Activated T-cell treated with anti-CD3 and anti-CD28 coated beads for 24 hours (primary cell): ENCODE measurements at places on chromosomes 6 and 20.
A peak's percentile ranks its signal among the peaks of the same experiment; 100 is the strongest.

GRCh38 chr6:4192173-4192572, 56.8 kb upstream of the ECI2 start:
- no peak for DNase-seq

- DNase-seq: no peak
Measured at GRCh38 chr20:41245086-41245707, 72.3 kb downstream of the ZHX3 start.

GRCh38 chr20:16607364-16608276, 34.4 kb upstream of the KIF16B start:
- DNase-seq: no peak

GRCh38 chr6:145339089-145339488, 396.2 kb downstream of the EPM2A start:
- no peak for DNase-seq

GRCh38 chr6:70277470-70277869, 25.4 kb downstream of the COL9A1 start:
- DNase-seq: no peak

- no peak for DNase-seq
Measured at GRCh38 chr20:36496707-36497669, 44.3 kb upstream of the MYL9 start.

DNA sequence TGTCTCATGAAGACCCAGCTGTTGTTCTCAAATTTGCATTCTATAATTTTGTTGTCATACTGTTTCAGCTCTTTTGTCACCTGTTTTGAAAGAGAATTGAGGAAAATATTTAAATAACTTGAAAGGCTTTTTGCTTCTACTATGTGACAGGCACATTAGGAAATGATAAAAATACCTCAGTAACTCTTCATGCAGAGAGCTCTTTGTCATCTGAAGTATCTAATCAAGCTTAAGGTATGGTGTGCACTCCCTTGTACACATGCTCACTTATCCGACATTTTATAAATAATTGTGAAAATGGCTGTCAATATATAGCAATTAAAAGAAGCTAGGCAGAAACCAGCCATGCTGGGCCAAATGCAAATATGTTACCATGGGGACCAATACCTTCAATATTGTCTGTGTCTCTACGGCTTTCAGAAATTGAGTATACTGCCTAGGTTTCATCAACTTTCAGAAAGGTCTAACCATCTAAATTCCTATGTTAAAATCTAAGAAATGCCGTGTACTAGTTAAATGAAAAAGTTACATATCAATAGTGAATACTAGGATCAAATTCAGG, 349.0 kb downstream of the RNGTT start:
- no peak for DNase-seq

GRCh38 chr20:59207742-59208357, 44.2 kb downstream of the ZNF831 start:
- peak; percentile 78 for DNase-seq

DNA sequence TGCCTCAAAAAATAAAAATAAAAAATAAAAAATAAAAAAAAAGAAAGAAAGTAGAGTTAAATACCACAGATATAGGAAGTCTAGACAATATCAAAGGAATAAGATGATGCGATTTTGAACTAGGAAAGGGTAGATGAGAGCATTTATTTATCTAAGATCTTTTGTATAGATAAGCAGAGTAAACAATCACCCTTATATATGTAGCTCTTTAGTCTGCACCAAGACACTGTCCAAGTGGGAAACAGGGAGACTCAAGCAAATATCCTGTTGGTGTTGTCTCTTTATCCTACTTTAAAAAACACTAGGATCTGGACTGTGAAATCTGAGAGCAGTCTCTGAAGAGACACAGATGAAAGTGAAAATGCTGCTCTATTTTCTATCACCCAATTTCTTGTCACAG, 587.0 kb upstream of the FLRT3 start:
- DNase-seq: no peak

- no peak for DNase-seq
Measured at GRCh38 chr6:156150391-156150790, 626.8 kb upstream of the ARID1B start.

- no peak for DNase-seq
Measured at GRCh38 chr6:7469696-7470095, 71.8 kb upstream of the DSP start.

DNA sequence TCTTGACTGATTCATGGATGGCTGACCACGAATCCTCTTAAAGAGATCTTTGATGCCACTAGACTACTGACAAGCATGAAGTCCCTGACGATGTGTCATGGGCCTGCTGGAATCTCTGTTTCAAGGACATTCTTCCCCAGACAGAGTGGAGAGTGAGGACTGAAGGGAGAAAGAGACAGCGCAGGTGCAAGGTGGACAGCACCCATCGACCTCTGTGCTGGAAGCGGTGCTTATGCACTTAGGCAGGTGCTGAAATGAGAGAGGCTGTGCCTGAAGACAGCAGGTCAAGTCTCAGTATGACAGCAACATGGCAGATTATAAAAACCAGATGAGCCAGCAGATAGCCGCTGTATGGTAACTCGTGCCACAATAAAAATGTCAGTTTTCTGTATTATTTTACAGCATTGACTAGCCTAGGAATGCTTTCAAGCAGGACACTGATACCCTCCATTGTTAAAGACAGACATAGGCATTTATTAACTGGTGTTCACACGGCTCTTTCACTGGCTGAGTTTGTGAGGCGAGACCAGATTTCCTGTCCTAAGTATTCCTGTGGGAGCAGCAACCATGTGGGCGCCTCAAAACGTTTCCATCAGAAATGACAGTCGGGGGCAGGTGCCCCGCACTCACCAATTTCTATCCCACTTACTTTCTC, 47.5 kb downstream of the FOXC1 start:
- DNase-seq: no peak

DNA sequence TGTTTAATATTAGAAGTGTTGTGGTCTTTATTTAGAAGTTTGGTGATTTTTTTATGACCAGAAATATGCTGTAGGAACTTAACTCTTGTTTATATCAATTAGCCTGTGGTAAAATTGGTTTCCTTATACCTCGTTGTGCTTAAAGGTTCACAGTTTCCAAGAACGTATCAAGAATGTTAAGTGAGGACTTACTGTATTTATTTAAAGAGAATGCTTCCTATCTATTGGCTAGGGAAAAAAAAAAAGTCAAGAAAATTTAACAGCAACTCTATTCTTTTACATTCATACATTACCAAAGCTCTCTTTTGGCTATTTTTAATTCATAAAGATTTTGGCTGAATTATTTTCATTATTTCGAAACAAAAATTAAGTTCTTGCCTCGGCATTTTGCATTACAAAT, 1.6 kb downstream of the KIAA0319 start:
- no peak for DNase-seq

- DNase-seq: no peak
Measured at GRCh38 chr6:26576407-26576843, 20.3 kb upstream of the ABT1 start.

DNA sequence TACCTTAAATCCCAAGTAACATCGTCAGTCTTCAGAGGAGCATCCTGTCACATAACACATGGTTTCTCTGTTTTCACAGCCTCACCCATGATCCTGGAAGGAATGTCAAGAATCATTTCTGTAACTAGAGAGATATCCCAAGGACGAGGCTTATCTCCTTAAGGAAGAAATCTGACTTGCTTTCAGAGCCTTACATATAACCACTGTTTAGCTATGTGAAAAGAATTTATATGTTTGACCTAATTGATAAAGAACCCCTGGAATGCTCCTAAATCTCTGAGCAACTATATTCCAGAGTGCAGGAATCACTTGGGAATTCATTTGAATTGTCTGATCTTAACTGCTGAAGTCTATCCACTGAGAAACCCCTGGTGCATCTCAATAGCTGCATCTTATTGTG, 243.1 kb downstream of the ALDH8A1 start:
- no peak for DNase-seq

DNA sequence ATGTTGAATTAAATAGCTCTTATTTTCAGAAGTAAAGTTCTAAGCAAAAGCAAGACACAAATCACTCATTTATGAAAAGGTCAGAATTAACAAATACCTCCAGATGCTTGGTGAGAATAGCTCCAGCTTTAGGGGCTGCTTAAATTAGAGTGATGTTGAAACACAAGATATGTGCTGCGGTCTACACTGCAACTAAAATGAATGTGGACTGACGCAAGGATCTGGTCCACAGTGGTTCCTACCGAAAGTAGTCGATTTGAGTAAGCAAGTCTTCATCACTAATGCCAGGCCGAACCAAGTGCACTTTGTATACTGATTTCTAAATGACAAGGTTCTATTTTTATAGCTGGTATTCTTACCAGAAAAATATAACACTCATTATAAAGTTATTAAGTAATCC, 96.3 kb downstream of the PRDM1 start:
- DNase-seq: no peak

- DNase-seq: no peak
Measured at GRCh38 chr6:143747347-143747842, 69.6 kb downstream of the PHACTR2 start.

- no peak for DNase-seq
Measured at GRCh38 chr20:672963-673602, 2.5 kb downstream of the SCRT2 start.

GRCh38 chr6:95802978-95803377, 212.8 kb upstream of the FUT9 start:
- DNase-seq: no peak

DNA sequence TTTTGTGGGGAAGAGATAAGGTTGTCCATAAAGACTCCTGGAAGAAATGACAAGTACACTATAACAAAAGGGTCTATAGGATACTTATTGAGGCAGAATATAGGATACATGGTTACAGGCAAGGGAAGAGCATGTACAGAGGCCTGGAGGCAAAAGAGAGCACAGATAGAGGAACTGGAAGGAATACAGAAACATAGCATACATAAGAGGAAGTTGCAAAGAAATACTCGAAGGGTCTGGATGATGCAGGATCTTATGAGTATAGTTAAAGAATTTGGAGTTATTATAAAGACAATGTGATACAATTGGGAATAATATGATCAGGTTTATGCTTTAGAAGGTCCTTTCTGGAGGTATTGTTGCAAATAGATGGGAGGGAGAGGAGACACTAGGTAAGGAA, 592.7 kb upstream of the POU3F2 start:
- no peak for DNase-seq

GRCh38 chr20:56249956-56250355, 1.4 kb downstream of the MC3R start:
- no peak for DNase-seq

DNA sequence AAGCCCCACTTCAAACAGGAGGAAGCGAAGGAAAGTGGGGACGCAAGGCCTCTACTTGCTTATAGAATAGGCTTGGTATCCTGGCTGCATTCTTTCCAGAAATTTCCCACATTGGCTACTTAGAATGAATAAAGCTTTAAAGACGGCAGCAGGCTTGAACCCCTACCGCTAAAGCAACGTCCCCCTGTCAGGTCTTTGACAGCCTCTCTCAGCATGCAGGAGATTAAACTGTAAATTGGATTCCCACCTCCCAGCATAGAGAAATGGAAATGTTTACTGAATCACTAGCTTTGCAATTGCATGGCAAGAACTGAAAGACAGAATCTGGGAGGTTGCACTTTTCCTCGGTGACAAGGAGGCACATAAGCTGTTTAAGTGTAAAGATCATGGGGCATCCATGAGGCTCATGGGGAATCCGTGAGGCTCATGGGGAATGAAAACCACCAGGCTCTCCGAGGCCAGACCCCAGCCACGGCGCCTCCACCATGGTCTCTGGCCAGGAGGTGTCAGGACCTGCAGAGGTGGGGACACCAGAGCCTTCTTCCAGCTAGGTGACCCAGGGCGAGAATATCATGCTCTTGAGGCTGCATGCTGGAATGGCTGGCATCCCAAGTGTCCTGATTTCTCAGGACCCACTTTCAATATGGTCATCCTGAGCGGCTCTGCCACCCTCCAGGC, 10.3 kb downstream of the LEMD2 start:
- no peak for DNase-seq

GRCh38 chr6:83461438-83461837, 30.6 kb upstream of the ME1 start:
- no peak for DNase-seq

GRCh38 chr20:25024171-25024570, 31.6 kb upstream of the APMAP start:
- no peak for DNase-seq

DNA sequence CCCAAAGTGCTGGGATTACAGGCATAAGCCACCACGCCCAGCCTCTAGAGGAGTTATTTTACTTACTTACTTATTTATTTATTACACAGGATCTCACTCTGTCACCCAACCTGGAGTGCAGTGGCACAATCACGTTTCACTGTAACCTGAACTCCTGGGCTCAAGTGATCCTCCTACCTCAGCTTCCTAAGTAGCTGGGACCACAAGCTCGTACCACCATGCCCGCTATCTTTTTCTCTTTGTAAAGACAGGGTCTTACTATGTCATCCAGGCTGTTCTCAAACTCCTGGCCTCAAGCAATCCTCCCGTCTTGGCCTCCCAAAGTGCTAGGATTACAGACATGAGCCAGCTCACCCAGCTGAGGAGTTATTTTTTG, 1.6 kb upstream of the TRIB3 start:
- no peak for DNase-seq

GRCh38 chr20:31587545-31588389, 17.3 kb upstream of the ID1 start:
- DNase-seq: no peak

GRCh38 chr20:38036366-38036765, 2.8 kb downstream of the RPRD1B start:
- no peak for DNase-seq

DNA sequence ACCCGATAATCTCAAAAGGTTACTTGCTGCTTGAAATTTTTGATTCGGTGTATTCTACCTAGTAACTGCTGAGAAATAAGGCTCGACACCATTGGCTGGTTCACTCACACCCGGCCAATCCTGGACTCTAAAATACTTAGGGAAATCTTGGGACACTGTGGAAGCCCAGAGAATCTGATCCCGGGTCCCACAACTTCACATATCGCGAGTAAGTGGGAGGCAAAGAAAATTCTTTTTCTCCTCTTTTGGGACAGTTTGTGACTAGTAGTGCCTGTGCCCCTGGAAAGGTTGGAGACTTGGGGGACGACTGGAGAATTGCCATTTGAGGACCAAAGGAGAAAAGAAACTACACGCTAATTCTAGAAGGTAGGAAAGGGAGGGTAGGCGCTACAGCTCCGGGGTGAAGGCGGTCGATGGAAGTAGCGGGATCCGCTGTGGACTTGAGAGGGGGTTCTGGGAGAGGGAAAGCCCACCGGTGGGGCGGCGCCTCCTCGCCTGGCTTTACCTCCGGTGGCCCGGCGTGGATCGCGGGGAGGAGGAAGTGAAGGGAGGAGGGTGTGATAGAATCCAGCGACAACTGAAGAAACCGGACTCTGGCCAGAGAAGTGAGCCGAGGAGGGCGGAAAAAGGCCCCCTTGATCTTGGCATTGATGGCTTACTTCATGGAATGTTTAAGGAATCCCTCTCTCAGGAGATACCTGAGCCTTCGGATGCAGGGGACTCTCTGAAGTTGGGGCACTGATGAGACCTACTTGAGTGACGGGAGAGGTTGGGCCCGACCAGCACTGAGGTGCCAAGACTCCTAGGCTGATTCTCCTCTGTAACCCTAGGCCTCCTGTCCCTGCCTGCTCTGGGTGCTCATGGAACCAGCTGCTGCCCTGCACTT, 18.8 kb upstream of the BTN3A3 start:
- peak; percentile 23 for DNase-seq

- DNase-seq: no peak
Measured at GRCh38 chr6:27591699-27592480, 119.0 kb upstream of the ZNF184 start.
